ENCODE measurements at places on chromosomes 12 and 14.

DNA sequence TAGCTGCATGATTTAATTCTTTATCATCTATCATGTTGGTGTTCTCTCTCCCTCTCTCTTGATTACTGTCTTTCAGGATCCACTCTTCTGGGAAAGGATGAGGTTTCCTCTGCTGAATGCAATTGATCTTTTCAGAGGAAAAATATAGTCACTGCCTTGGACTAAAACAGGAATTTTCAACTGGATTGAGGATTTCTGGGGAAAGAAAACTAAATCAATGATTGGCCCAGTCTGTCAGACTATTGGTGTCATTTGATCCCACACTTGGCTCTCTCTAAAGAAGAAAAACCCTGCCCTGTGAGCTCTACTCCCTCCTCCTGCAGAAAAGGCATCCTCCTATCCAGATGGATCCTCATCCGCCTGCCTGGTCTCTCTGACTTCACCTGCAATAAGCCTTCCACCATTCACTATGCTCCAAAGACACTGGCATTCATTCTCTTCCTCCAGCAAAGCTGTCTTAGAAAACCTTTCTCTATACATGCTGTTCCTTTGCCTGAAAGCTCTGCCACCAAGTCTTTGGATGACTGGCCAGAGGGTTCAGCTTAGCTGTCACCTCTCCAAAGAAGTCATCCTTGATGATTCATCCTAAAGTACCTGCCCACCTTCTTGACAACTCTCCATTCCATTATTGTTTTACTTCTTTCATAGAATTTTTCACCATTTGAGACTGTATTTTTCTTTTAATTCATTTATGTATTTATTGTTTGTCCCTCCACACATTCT, 127.7 kb upstream of the CAND1 start:
- no peak for DNase-seq

GRCh38 chr12:122421187-122421820, 1.2 kb downstream of the CLIP1 start:
- DNase-seq: peak; percentile 28

DNA sequence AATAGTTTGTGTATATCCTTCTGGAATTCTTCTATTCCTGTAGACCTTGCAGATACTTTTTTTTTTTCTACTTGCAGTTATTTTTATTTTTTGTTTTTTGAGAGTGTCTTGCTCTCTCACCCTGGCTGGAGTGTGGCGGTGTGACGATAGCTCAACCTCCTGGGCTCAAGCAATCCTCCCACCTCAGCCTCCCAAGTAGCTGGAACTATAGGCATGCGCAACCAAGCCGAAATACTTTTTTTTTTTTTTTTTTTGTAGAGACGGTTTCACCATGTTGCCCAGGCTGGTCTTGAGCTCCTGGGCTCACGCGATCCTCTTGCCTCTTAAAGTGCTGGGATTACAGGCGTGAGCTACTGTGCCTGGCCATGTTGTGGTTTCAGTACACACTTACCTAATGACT, 10.0 kb downstream of the TULP3 start:
- DNase-seq: no peak

- DNase-seq: peak; percentile 14
Observed at GRCh38 chr12:14239350-14239934, 126.0 kb upstream of the ATF7IP start.

DNA sequence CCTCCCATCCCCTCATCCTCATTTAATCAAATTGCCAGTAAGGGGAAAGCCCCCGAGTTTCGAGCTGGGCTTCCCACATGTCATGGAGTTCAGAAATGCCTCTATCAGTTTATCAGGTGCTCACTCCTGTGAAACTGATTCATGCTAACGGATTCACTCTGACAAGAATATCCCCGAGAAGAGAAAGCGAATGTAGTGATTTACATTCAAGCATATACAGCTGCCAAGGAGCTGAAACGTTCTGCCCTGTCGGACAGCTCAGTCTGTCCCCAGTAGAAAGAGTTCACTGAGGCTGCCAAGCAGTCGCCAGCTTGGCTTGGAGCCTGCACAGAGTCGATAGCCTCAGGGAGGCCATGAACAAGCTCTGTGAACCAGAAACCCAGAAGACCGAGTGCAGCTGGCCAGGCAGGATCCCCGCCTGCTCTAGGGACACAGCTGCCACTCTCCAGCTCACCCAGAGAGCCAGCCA, 88.4 kb downstream of the TMCC3 start:
- peak; percentile 11 for DNase-seq

DNA sequence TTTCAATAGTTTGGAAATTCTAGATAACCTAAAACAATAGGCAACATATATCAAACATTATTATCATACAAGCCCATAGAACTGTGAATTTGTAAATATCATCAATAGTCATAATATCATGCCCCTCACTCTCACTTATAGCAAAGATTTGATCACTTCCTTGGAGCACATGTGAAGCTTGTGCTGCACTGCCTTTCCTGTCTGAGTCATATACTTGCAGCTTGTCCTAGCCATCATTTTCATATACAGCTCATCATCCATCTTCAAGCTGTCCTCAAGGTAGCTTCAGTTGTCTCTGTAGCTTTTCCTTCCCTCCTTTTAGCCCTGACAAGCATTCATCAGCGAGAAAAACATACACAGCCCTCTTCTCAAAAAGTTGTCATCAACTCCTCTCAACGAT, 746.5 kb upstream of the FOXG1 start:
- DNase-seq: no peak

DNA sequence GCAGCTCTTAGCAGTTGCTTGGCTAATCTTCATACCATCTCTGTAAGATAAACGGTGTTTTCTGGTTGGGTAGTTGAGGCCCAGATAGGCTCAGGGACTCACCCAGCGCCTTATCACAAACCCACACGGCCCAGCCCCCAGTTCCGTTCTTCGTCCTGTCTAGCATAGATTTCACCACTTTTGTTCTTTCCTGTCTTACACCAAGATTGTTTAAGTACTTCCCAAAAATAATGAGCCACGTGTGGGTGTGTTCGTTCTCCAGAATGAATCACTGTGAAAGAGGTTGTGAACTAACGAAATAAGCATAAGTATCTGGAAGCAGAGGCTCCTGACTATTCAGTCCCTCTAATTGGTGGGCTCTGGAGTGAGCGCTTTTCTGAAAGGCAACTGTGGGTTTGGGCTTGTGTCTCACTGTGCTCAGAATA, 21.4 kb downstream of the ACVR1B start:
- peak; percentile 32 for DNase-seq

DNA sequence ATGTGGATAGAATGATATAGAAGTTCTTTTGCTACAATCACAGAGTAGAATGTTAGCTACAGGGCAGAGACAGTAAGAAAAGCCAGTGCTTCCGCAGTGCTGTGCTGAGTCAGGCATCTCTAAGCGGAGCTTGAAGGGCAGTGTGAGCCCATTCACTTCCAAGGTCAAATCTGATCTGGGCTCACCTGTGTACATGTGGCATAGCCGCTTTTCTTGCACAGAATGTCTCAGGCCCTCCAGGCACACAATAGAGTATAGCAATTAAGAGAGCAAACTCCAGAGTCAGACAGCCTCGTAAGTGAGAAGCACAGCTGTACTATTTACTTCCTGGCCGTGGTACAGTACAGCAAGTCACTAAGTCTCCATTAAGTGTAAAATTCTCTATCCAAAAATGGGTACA, 26.8 kb downstream of the CORO1C start:
- no peak for DNase-seq

DNA sequence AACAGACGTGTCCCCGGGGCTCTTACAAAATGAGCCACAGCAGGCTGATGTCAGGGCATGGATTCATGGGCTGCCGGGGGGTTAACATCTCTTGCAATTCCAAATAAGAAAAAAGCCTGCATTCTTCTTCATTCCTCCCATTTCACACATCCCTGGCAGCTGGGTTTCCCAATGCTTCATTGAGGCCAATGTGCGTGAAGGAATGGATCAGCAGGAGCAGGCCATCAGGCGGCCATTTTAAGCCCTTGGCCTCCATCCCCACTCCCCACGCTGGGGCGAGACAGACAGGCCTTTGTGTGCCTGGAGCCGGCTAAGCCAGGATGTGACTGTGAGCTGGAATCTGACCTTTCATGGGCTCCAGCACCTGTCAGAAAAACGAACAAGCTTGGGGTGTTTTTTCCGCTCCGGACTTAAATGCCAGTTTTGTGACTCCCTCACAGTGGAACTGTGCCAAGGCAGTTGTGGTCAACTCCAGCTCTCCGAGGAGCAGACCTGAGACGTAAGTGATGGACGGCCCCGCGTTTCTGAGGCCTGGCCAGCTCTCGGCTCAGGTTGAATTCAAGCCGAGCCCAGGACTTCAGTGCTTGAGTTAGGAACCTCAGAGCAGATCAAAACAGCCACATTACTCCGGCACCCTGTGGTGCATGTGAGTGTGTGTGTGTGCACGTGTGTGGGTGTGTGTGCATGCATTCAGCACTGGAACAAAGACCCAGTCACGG, 133.1 kb downstream of the TMEM30B start:
- peak; percentile 30 for DNase-seq

DNA sequence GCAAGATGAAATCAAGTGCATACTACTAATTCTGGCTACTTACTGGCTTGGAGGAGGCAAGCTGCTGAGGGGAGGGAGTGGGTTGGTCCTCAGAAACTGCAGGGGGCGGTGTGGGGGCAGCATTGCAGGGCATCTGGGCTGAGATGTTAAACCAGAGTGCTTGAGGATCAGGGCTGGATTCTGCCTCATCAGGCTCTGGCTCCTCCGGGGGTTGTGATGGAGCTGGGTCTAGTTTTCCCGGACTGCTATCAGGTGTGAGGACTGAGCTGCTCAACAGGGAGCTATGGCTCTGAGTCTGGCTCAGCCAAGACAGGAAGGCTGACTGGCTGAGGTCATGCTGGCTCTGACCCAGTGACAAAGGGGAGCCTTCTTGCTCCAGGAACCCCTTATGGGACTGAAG, 28.6 kb downstream of the BAZ2A start:
- DNase-seq: no peak

GRCh38 chr12:22283508-22283907, 51.0 kb downstream of the ST8SIA1 start:
- DNase-seq: no peak

DNA sequence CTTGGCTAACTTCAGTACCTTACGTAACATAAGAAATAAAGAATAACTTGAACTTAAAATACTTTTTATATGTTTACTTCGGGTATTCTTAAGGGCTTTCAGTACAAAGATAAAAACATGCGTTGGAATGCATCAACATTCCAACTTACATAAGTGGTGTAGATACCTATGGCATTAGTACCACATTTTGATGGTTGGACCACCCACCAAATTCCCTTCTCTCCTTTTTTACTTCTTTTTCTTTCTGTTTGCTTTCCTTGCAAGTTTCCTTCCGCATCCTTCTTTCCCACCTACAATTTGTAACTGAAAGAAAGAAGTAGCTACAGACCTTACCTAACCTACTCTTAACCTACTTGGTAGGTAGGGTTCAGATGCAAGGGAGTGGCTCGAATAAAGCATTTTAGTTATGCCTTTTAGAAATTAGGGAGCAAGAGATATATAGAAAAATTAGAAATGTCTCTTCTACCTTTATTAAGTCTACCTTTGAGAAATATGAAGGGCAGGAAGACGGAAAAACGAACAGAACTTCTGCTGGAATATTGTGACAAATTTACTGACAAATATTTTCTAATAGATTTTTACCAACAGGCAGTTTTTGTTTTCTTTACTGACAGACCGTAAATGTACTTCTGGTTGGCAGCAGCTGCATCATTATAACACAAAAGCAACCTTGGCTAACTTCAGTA, 2.1 kb upstream of the ARHGAP5 start:
- DNase-seq: no peak

DNA sequence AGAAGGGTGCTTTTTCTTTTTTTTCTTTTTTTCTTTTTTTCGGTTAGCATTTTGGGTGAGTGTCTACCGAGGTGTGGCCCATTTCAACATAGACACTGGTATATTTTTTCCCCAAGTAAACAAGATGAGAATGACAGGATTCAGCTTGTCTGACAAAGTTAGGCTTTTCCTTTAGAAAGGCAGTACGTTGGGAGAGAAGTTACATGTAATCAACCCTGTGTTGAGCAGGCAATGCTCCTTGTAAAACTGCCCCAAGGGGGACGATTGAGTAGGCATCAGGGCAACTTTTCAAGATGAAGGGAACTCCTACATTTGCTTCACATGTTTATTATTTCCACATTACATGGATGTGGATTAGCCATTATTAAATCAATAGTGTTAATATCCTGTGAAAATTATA, 1.7 kb downstream of the EMP1 start:
- DNase-seq: no peak

GRCh38 chr14:94179244-94179643, 5.1 kb downstream of the PPP4R4 start:
- DNase-seq: no peak

- no peak for DNase-seq
Observed at GRCh38 chr14:31371646-31372045, 48.7 kb downstream of the HEATR5A start.

DNA sequence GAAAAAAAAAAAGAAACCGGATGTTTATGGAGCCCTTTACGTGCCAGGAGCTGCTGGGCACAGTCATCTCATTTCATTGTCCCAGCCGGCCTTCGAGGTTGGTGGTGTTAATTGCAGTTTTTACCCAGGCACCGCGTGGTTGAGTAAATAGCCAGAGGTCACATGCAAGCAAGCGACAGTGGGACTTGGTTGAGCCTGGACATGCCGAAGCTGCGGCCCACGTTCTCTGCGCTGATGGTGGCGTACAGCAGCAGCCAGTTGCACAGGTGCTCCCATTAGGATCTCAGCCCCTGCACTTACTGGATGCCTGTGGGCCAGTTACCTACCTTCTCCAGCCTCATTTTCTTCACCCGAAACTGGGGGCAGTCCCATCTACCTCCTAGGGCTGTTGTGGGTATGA, 54.0 kb downstream of the TSPAN9 start:
- no peak for DNase-seq

GRCh38 chr14:69982220-69982839, 103.1 kb downstream of the SMOC1 start:
- no peak for DNase-seq

GRCh38 chr14:23380197-23380914, 3.5 kb downstream of the CMTM5 start:
- DNase-seq: no peak

- DNase-seq: no peak
Observed at GRCh38 chr14:20711685-20712084, 23.1 kb downstream of the ANG start.

DNA sequence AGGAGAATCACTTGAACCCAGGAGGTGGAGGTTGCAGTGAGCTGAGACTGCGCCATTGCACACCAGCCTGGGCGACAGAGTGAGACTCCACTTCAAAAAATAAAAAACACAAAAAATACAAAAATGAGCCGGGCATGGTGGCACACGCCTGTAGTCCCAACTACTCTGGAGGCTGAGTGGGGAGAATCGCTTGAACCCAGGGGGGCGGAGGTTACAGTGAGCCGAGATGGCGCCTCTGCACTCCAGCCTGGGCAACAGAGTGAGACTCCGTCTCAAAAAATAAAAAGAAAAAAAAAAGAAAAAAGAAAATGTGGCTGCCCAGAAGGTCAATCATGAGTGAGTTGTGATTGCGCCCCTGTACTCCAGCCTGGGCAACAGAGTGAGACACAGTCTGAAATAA, 9.2 kb downstream of the DNAJC22 start:
- DNase-seq: no peak
